Fibroblast of lung (primary cell): ENCODE measurements at places on chromosomes 7 and 10.
A peak's percentile ranks its signal among the peaks of the same experiment; 100 is the strongest.

- peak; percentile 68 for DNase-seq
- H3K4me3 ChIP-seq, result peak within 1 kb of the TSS; percentile 90
- H3K36me3 ChIP-seq, result no peaks in the 10 kb centered on the region
- H3K27me3 ChIP-seq, result no peaks in the 10 kb centered on the region
- peak within 1 kb of the TSS; percentile 66 for H3K27ac ChIP-seq
Measured at GRCh38 chr10:5977471-5978229, at the start of gene IL15RA. TSS of gene IL15RA (minus strand) at chr10:5977543. CDS start at chr10:5977492, 51 bp downstream.

DNA sequence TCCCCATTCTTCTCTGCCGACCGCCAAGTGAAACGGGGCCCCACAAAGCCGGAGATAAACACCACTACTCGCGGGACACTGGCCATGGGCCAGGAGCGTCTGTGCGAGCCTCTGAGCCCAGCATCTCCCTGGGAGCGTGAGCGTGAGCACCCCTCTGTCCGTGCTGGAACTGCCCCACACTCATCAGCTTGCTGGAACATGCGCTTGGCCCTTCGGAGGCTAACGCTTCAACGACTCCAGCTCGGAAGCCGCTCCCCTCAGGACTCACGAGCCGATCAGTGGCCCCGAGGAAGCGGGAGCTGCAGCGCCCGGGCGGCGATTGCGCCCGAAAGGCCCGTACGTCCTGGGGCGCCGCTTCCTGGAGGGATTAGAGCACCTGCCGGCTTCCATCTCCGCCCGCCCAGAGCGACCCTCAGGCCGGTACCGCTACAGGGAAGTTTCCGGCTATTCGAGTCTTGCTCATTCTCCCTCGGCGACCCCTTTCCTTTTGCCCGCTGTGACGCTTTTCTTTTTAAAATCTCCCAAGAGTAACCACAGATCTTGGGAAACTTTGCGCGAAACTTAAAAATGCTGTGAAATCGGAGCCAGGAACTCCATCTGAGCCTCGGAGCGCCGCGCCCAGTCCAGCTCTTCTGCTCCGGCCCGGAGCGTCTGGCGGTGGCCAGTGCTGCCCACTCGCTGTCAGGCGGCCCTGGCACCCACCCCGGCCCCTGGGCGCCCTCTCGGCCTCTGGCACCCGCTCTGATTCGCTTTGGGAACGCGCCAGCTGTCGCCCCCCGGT is 1.0 kb downstream of the TLL2 start:
- H3K4me3 ChIP-seq, result peak overlapping the region; percentile 59
- DNase-seq, result peak; percentile 35
- peaks cover 3% of the 10 kb centered on the region for H3K4me1 ChIP-seq
- H3K27me3 ChIP-seq, result peaks cover 11% of the 10 kb centered on the region
- no peak overlapping the region for H3K27ac ChIP-seq

GRCh38 chr10:111273635-111274034 is 196.8 kb downstream of the ADRA2A start:
- no peak overlapping the region for H3K4me3 ChIP-seq
- DNase-seq, result no peak
- no peaks in the 10 kb centered on the region for H3K27me3 ChIP-seq
- H3K27ac ChIP-seq, result no peak overlapping the region
- H3K36me3 ChIP-seq, result no peaks in the 10 kb centered on the region
- no peaks in the 10 kb centered on the region for H3K4me1 ChIP-seq

DNA sequence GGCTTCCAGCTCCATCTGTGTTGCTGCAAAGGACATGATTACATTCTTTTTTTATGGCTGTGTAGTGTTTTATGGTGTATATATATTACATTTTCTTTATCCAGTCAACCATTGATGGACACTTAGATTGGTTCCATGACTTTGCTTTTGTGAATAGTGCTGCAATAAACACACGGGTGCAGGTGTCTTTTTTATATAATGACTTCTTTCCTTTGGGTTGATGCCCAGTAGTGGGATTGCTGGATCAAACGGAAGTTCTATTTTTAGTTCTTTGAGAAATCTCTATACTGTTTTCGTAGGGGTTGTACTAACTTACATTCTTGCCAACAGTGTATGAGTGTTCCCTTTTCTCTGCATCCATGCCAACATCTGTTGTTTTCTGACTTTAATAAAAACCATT is 189.7 kb downstream of the ACTR3B start:
- DNase-seq, result no peak
- H3K36me3 ChIP-seq, result no peaks in the 10 kb centered on the region
- H3K27ac ChIP-seq, result no peak overlapping the region
- H3K27me3 ChIP-seq, result no peaks in the 10 kb centered on the region

DNA sequence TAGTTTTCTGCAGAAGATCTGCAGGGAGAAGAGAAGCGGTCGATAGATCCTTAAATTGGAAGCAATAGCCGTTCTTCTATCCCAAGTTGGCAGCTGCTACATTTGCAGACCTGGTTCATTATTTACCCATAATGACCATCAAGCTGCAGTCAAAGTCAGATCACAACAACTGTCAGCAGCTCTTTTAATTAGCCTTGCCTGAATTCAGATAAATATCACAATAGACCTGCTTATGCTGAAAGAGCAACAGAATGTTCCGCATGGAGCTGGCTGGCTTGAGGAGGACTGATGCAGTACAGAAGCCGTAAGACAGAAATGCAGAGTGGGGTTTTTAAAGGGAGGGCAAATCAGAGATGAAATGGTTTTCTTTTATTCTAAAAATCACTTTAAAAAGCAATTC is 109.4 kb downstream of the HIBADH start:
- H3K27me3 ChIP-seq, result no peaks in the 10 kb centered on the region
- no peak overlapping the region for H3K27ac ChIP-seq
- no peak overlapping the region for H3K4me3 ChIP-seq

- H3K27ac ChIP-seq, result no peak overlapping the region
- no peak overlapping the region for H3K4me3 ChIP-seq
- DNase-seq, result no peak
- peaks cover 2% of the 10 kb centered on the region for H3K27me3 ChIP-seq
- H3K4me1 ChIP-seq, result no peaks in the 10 kb centered on the region
Measured at GRCh38 chr7:38310591-38311101, 37.2 kb upstream of the TARP start.

DNA sequence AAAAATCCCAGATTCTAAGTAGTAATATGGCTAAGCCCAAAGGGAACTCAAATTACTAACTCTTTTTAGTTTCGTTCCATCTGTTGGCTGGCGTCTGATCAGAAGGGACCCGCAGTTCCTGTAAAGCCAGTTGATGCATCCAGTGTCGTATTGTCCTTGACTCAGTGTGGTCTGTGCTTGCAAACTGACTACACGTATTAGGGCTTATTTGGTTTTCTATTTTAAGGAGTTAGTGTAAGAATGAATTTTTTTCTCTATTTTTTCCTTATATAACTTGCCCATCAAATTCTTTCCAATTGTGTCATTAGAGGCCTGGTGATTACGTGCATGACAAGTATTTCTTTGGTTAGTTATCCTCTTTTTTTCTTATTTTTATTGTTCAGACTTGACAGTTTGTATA is 9.7 kb downstream of the ABCA13 start:
- DNase-seq, result no peak
- no peak overlapping the region for H3K27ac ChIP-seq
- H3K4me1 ChIP-seq, result peaks cover 4% of the 10 kb centered on the region
- no peaks in the 10 kb centered on the region for H3K36me3 ChIP-seq
- no peak overlapping the region for H3K4me3 ChIP-seq
- H3K27me3 ChIP-seq, result no peaks in the 10 kb centered on the region

- no peak for DNase-seq
- no peaks in the 10 kb centered on the region for H3K36me3 ChIP-seq
- no peaks in the 10 kb centered on the region for H3K27me3 ChIP-seq
- H3K27ac ChIP-seq, result no peak overlapping the region
- no peaks in the 10 kb centered on the region for H3K4me1 ChIP-seq
Measured at GRCh38 chr7:137258552-137258951, 85.0 kb downstream of the PTN start.

GRCh38 chr7:95004618-95005247 is 97.3 kb downstream of the PPP1R9A start:
- no peak overlapping the region for H3K4me3 ChIP-seq
- peak; percentile 42 for DNase-seq
- no peak overlapping the region for H3K27ac ChIP-seq
- no peaks in the 10 kb centered on the region for H3K4me1 ChIP-seq
- no peaks in the 10 kb centered on the region for H3K27me3 ChIP-seq
- no peaks in the 10 kb centered on the region for H3K36me3 ChIP-seq

DNA sequence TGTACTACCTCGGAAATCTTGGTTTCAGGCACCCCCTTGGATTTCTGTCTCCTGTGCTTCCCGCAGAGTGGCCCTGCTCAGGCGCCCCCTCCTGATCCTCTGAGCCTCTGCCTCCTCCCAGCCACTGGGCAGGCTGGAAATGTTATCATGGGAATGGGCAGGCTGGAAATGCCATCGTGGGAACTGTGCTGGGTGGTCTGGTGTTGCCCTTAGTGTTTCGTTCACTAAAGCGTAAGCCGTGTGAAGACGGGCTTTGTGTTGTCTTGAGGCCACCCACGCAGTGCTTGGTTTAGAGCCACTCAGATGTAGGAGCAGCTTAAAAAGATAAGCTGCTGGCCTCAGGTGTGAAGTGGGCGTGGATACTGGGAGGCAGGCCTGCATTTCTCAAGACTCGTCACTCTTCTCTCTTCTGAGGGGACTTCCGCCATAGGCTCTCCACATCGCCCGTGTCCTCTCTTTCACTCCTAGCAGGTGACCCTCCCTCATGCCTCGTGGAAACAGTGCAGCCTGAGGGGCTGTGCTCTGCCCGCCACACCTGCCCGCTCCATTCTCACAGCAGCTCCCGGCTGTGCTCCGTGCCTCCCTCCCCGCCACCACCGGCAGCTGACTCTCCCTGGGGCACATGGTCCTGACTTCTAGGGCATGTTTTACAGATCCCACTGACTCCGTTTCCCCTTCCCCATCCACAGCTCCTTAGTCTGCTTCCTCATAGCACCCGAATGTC is 28.5 kb downstream of the PPP2R2D start:
- DNase-seq, result no peak
- H3K4me1 ChIP-seq, result peaks cover 9% of the 10 kb centered on the region
- peak overlapping the region; percentile 51 for H3K27ac ChIP-seq
- H3K27me3 ChIP-seq, result no peaks in the 10 kb centered on the region
- H3K4me3 ChIP-seq, result no peak overlapping the region

- no peak overlapping the region for H3K27ac ChIP-seq
- H3K4me1 ChIP-seq, result no peaks in the 10 kb centered on the region
- DNase-seq, result no peak
Measured at GRCh38 chr10:113411456-113411855, 141.4 kb upstream of the HABP2 start.

GRCh38 chr7:151796091-151796870 is 80.6 kb downstream of the PRKAG2 start:
- H3K4me3 ChIP-seq, result no peak overlapping the region
- peak; percentile 26 for DNase-seq

DNA sequence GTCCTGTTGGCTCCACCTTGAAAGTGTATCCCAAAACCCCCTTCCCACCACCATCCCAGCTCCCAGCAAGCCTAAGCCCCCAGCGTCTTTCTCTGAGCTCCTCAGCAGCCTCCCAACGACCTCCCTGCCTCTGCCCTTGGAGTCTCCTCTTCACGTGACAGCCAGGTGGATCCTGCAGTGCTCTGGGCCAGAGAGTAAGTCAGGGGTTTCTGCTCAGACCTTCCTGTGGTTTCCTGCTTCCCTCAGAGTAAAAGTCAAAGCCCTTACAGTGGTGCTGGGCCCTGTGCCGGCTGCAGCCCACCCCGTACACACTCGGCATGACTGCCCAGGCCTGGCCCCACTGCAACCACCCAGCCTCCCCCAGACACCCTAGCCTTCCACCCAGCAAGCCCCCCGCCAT is 51.9 kb downstream of the OAT start:
- H3K36me3 ChIP-seq, result no peaks in the 10 kb centered on the region
- no peaks in the 10 kb centered on the region for H3K4me1 ChIP-seq
- H3K4me3 ChIP-seq, result no peak overlapping the region

DNA sequence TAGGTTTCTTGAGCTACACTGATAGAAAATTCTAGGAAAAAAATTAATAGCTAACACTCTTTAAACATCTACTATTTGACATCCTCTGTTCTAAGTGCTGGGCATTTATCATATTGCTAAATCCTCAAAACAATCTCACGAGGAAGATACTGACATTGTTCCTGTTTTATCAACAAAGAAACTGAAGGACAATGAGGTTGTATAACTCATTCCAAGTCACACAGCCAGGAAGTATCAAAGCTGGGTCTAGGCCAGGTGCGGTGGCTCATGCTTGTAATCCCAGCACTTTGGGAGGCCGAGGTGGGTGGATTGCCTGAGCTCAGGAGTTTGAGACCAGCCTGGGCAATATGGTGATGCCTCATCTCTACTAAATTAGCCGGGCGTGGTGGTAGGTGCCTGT is 51.6 kb upstream of the IL6 start:
- DNase-seq, result peak; percentile 32
- H3K4me3 ChIP-seq, result no peak overlapping the region
- no peak overlapping the region for H3K27ac ChIP-seq
- H3K36me3 ChIP-seq, result no peaks in the 10 kb centered on the region
- H3K27me3 ChIP-seq, result no peaks in the 10 kb centered on the region
- peaks cover 9% of the 10 kb centered on the region for H3K4me1 ChIP-seq

GRCh38 chr10:97307866-97308780 is 10.9 kb upstream of the FRAT1 start:
- no peak overlapping the region for H3K4me3 ChIP-seq
- DNase-seq, result no peak
- peaks cover 3% of the 10 kb centered on the region for H3K27me3 ChIP-seq
- no peak overlapping the region for H3K27ac ChIP-seq
- H3K4me1 ChIP-seq, result no peaks in the 10 kb centered on the region

DNA sequence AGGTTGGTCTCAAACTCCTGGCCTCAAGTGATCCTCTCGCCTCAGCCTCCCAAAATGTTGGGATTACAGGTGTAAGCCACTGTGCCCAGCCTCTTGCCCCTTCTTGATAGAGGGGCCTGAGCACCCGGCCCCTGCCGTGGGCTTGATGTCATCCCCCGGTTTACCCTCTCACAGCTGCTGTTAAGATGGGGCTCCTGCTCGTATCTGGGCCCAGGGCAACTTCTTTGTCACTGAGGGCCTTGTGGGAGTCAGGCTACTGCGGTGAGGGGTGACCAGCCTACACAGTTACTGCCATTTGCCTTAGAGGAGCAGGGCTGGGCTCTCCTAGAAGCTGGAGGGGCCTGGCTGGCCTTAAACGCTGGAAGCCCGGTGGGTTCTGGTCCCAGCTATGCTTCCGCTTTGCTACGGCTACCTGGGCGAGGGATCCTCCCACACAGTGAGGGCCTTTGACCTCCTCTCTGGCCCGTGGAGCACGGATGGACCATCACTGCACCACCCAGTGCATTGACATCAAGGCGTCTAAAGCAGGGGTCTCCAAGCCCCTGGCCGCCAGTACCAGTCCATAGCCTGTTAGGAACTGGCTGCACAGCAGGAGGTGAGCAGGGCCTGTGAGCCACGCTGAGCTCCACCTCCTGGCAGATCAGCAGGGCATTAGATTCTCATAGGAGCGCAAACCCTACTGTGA is 1.1 kb upstream of the TMEM130 start:
- H3K4me1 ChIP-seq, result no peaks in the 10 kb centered on the region
- H3K27ac ChIP-seq, result no peak overlapping the region
- no peak overlapping the region for H3K4me3 ChIP-seq
- H3K27me3 ChIP-seq, result peaks cover 13% of the 10 kb centered on the region

- no peaks in the 10 kb centered on the region for H3K36me3 ChIP-seq
- H3K4me3 ChIP-seq, result no peak overlapping the region
- no peaks in the 10 kb centered on the region for H3K4me1 ChIP-seq
- H3K27me3 ChIP-seq, result no peaks in the 10 kb centered on the region
Measured at GRCh38 chr10:4426866-4427265, 399.1 kb upstream of the AKR1E2 start.
